ENCODE measurements at places on chromosomes 5 and 9.
A peak's percentile ranks its signal among the peaks of the same experiment; 100 is the strongest.

- DNase-seq = no peak
These were observed 14.6 kb downstream of the KIF4B start for GRCh38 chr5:155027993-155028629.

DNA sequence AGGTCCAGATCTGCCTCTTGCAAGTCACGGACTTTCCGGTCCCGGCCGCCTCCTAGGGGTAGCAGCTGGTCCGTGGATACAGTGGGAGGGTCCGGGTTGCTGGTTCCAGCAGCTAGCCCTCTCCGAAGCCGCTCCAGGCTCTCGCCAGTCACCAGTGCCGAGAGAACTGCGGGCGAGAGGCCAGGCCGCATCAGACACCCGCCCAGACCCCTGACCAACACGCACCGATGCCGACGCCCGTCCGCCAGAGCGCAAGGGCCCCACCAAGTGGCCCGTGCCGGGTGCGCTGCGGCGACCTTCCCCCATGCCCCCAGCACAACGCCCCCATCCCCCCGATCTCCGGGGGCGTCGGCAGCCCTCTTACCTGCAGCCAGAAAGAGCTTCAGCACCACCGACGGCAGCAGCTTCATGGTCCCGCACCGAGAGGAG lies 470 bp downstream of the HBEGF start:
- DNase-seq = no peak

- DNase-seq = no peak
These were observed 135.8 kb downstream of the TRIM36 start for GRCh38 chr5:115033861-115034260.

DNA sequence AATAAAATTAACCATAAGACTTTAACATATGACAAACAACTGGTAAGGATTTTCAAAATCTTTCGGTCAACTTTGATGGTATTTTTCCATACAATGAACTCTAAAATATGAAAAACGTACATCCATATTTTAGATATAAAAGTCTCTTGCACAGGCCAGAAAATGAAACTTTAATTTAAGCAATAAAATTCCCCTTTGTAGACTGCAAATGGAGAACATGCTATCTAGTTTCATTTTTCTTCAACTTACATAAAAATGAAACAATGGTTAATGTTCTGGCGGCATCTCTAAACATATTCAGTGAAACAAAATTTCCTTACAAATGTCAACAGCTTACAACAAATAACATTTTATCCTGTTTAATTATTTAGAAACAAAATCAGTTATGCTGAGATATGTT lies 84.0 kb downstream of the USP20 start:
- DNase-seq = no peak

- DNase-seq = no peak
These were observed 308.8 kb downstream of the EFNA5 start for GRCh38 chr5:107361945-107362344.

DNA sequence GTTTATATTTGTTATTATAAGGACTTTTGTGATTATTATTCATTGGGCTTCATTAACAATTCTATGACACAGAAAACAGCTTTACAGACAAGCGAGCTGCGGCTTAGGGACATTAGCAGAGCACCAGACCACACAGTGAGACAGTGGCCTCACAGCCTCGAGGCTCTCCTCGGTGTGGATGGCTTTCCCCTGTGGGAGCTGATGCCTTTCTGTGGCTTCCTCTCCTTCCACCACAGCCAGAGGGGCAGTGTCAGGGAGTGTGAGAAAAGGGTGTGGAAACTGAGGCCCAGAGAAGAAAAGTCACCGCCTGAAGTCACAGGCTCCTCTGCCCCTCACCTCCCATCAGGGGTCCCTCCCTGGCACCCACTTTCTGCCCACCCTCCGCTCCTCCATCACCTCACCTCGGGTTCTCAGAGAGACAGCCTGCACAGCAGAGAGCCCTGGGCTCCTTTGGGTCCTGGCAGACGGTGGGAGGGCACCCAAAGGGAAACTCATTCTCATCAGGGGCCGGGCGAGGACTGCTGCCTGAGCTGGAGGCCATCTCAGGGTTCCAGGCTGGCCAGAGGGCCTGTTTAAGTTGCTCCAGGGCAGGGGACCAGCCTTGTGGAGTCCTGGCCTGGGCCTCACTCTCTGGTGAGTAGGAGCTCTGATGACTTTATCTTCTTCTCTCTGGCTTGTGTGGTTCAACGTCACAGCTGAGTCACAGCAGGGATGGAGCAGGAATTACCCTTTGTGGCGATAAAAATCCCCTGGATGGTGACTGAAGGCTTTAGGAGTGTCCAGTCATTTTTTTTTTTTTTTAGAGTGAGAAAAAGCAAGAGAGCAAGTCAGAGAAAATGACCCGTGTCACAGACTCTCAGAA lies 830 bp downstream of the TRAF1 start:
- DNase-seq = no peak

DNA sequence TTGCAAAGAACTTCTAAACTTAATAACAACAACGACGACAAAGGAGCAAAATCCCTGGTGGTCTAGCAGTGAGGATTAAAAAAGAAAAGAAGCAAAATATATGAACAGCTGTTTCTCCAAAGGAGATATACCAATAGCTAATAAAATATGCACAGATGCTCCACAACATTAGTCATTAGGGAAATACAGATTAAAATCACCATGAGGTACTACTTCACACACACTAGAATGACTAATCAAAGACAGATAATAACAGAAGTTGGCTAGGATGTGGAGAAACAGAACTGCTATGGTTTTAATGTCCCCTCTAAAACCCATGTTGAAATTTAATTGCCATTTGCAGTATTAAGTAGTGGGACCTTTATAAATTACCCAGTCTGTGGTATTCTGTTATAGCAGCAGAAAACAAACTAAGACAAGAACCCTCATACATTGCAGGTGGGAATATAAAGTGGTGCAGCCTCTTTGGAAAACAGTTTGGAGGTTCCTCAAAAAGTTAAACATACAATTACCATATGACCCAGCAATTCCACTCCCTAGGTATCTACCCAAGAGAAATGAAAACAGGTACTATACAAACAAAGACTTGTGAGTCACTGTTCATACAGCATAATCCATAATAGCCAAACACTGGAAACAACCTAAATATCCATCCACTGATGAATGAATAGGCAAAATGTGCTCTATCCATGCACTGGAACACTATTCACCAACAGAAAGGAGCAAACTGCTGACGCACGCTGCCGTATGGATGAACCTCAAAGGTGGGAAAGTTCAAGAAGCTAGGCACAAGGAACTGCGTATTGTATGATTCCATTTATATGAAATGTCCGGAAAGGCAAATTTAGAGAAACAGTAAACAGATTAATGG lies 11.4 kb upstream of the DUSP1 start:
- no peak for DNase-seq

- no peak for DNase-seq
These were observed 153.0 kb downstream of the FER start for GRCh38 chr5:108900668-108901067.

DNA sequence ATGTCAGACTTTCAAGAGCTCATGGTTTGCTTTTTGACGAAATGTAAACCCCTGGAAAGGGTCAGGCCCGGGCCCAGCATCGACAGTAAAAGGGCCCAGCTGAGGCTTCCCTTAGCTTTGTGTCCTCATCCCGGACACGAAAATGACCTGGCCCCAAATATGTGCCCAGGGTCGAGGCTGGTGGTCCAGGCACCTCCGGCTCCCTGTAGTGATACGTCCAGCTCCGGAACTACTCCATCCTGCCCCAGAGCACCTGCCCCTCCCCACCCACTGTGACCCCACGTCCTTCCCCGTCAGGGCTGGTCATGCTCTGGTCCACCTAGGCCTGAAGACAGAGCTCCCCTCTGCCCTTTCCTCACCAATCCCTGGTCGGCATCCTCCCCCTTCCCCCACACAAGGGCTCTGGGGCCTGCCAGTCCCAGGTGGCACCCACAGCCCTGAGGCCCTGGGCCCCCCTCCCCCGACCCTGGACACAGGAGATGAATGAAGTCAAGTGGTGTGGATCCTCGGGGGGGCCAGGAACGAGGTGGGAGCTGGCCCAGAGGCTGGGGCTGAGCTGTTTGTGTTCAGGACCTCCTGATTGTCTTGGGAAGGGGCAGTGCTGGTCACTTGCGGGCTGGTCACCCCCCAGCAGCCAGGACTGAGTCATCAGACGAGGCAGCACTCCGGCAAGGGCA lies 6.2 kb downstream of the OBP2A start:
- no peak for DNase-seq

DNA sequence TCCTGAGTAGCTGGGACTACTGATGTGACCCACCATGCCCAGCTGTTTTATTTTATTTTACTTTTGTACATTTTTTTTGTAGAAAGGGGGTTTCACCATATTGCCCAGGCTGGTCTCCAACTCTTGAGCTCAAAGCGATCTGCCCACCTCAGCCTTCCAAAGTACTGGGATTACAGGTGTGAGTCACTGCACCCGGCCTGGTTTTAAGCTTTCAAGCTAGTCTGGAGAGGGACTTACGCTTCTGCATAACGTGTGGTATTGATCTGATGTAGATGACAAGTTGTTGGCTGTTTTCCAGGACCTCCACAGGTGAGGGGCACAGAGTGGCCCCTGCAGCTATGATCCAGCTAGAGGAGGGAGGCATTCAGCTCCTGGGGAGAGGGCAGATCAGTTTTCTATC lies 6.8 kb upstream of the CCL21 start:
- no peak for DNase-seq

GRCh38 chr9:123353984-123354591 lies 1.9 kb upstream of the CRB2 start:
- DNase-seq = no peak

GRCh38 chr5:175517824-175518450 lies 39.6 kb downstream of the SFXN1 start:
- DNase-seq = no peak

DNA sequence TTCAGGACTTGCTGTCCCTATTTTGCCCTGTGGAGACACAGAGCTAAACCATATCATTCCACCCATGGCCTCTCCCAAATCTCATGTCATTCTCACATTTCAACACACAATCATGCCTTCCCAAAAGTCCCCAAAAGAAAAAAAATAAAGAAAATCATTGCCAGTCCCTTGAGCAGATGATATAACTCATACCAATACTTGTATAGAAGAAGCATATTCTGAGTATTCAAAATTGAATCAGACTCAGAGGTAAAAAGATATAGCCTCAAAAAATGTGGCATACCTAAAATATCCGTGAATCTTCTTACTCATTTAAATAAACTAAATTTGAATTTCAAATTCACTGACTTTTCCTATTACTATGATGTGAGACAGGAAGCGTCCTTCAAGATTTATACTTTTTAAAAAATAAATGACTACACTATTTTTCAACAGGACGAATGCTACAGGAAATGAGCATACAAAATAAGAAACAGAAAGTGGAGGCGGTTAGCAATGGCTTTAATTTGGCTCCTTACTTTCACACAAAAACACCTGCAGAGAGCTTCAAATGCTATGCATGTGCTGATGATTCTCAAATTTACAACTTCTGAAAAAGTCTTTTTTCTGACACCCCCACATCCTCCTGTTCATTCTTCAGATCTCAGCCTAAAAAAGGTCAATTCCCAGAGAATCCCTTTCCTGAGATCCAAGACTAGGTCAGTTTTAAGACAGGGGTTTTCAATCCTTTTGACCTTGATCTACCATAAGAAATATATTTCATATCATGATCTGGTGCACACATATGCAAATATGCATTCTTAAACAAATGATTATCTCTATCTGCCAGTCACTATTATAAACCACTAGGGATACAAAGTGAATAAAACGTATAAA lies 39.6 kb upstream of the DMXL1 start:
- DNase-seq = no peak

DNA sequence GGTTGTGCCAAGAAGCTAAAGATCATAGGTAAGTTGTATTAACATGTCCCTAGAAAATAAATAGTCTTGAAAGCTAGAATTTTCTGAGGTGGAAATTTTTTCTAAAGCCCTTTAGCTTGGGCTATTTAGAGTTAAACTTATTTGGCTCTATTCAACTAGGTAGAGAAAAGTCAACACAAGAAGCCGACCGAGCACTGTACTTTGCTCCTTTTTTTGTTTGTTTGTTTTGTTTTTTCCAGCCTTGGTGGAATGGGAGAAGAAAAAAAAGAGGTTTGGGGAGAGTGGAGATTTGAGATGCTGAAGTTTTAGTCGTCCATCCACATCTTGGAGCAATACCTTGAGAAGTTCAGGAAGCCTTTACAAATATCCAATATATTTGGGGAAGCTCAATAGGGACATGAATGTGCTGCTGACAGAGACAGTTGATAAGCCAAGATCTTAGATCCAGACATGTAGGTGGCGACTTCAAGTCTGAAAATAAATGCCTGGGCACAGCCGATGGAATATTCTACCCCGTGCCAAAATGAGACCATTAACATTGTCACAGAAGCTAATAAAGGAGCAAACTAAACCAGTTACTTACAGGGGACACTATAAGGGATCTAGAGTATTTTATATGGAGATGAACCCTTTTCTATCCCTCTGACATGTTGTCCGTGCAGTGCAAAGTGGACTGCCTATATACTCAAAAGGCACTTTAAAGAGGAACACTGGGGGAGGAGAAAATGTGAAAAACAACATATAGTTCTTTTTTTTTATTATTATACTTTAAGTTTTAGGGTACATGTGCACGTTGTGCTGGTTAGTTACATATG lies 466.1 kb downstream of the PTPRD start:
- no peak for DNase-seq

GRCh38 chr5:156912869-156913268 lies 50.2 kb downstream of the TIMD4 start:
- no peak for DNase-seq

- no peak for DNase-seq
These were observed 57.7 kb downstream of the LMX1B start for GRCh38 chr9:126671381-126671831.

- DNase-seq = no peak
These were observed 85.6 kb upstream of the SLC44A1 start for GRCh38 chr9:105158898-105159297.

GRCh38 chr5:17434982-17435381 lies 63.0 kb upstream of the TAF11L2 start:
- no peak for DNase-seq

- DNase-seq = no peak
These were observed 32.3 kb downstream of the MARCHF11 start for GRCh38 chr5:16147179-16147900.

- DNase-seq = peak; percentile 53
These were observed 9.4 kb upstream of the DELE1 start for GRCh38 chr5:141914199-141914743.

DNA sequence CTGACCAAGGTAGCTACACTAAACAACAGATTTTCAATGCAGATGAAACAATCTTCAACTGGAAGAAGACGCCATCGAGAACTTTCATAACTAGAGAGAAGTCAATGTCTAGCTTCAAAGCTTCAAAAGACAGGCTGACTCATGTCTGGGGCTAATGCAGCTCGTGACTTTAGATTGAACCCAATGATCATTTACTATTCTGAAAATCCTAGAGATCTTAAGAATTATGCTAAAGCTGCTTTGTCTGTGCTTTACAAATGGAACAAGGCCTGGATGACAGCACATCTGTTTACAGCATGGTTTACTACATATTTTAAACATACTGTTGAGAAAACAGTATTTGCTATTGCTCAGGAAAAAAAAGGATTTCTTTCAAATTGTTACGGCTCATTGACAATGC lies 54.9 kb downstream of the RICTOR start:
- no peak for DNase-seq
